Upper lobe of left lung (tissue), 6 donors: ENCODE measurements at places on chromosomes 2 and 18. TPM values are rescaled to one million over a fixed set of nuclear protein-coding genes. Genes with fewer than 3 reads are reported as not detected.
A peak's percentile ranks its signal among the peaks of the same experiment; 100 is the strongest.

DNA sequence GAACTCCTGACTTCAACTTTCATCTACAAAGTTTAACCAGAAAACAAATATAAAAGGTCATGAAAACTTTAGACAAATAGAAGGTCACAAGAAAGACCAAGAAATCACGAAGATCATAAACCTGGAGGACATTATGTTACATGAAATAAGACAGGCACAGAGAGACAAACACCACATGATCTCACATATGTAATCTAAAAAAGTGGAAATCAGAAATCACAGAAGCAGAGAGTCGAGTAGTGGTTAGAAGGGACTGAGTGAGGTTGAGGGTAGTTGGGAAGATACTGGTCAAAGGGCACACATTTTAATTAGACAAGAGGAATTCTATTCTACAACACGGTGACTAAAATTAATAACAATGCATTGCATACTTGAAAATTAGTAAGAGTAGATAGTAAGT is 1.4 kb downstream of the GCFC2 start:
- DNase-seq: no peak

FAM124B gene
- total RNA-seq: 1.5 TPM

GRCh38 chr18:79583426-79583825 is 96.2 kb upstream of the CTDP1 start:
- no peak for DNase-seq

DNA sequence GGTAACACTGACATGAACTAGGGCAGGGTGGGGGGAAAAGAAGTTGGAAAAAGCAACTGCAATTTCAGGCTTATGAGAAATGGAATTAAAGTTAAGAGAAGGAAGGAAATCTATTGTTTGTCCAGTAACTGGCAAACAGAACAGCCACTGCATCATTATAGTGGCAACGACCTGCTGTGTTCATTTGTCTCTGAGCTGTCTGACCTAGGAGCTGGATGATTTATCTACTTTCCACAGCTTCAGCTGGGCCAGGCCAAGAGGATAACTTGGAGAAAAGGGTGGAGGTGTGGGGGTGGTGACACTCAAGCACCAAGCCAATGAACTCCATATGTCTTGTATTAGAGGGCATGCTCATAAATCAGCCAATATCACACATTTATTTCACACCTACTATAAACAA is 291.5 kb upstream of the KLHL29 start:
- no peak for DNase-seq

DNA sequence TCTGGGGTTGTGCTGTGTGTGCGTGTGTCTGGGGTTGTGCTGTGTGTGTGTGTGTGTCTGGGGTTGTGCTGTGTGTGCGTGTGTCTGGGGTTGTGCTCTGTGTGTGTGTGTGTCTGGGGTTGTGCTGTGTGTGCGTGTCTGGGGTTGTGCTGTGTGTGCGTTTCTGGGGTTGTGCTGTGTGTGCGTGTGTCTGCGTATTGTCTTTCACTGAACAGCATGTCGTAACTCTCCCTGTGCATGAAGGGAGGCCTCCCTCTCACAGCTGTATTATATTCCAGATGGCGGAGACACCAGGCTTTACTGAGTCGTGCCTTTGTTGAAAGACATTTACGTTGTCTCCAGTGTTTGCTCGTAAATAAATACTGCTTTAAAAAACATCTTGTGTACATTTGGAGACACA is 5.9 kb downstream of the ACKR3 start:
- DNase-seq: no peak

DNA sequence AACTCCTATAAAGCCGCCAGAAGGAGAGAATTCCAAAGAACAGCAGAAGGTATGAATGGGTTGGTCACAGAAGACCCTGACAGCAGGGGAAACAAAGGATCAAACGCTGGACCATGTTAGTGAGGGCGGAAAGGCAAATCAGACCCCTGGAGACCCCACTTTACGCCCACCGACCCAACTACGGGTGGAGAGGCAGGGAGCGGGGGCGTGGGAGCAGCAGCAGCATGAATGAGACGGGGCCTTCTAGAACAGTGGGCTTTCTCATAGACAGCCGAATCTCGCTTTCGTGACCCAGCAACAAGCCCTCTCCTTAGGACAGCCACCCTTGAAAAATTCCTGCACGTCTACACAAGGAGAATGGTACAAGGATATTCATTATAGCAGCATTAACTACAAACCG is 191.0 kb downstream of the HDAC4 start:
- peak; percentile 39 for DNase-seq

DNA sequence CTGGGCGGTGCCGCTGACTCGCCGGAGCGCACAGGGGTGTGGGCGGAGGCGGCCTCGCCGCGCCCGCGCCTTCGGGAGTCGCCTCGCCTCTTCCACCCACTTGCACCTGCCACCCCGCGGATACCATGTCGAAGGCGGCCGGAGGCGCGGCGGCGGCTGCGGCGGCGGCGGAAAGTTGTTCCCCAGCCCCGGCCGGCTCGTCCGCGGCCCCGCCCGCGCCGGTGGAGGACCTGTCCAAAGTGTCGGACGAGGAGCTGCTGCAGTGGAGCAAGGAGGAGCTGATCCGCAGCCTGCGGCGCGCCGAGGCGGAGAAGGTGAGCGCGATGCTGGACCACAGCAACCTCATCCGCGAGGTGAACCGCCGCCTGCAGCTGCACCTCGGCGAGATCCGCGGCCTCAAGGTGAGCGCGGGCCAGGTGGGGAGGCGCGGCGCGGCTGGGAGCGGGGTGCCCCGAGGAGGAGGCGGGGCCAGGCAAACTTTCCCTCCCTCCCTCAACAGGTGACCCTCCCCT is 766 bp downstream of the CCDC85A start:
- DNase-seq: peak; percentile 90

GRCh38 chr18:47871288-47871687 is 59.2 kb downstream of the SMAD2 start:
- no peak for DNase-seq

CFAP65 gene
- 15.5 TPM for total RNA-seq

GRCh38 chr2:79855264-79856006 is 342.6 kb downstream of the CTNNA2 start:
- no peak for DNase-seq

GRCh38 chr2:218036371-218036770 is 32.7 kb upstream of the RUFY4 start:
- DNase-seq: no peak
